ENCODE measurements at places on chromosomes 12 and 14.
A peak's percentile ranks its signal among the peaks of the same experiment; 100 is the strongest.

DNA sequence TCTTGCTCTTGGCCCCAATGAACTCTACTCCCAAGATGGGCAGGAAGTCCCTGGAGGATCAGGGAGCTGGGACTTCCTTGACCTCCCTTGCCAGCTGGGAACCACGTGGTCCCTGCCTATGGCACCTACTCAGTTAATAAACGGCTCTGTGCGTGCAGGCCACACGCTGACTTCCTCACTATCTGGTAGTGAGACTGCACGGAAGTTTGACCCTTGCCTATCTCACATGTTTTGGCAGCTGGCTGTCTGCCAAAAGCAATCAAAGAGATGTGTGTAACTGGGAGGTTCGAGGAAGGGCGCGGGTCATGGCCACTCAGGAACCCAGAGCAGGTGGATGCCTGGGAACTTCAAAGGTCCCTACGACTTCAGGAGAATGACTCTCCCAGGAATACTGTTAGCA, 57.9 kb downstream of the RFLNA start:
- peak; percentile 44 for DNase-seq

DNA sequence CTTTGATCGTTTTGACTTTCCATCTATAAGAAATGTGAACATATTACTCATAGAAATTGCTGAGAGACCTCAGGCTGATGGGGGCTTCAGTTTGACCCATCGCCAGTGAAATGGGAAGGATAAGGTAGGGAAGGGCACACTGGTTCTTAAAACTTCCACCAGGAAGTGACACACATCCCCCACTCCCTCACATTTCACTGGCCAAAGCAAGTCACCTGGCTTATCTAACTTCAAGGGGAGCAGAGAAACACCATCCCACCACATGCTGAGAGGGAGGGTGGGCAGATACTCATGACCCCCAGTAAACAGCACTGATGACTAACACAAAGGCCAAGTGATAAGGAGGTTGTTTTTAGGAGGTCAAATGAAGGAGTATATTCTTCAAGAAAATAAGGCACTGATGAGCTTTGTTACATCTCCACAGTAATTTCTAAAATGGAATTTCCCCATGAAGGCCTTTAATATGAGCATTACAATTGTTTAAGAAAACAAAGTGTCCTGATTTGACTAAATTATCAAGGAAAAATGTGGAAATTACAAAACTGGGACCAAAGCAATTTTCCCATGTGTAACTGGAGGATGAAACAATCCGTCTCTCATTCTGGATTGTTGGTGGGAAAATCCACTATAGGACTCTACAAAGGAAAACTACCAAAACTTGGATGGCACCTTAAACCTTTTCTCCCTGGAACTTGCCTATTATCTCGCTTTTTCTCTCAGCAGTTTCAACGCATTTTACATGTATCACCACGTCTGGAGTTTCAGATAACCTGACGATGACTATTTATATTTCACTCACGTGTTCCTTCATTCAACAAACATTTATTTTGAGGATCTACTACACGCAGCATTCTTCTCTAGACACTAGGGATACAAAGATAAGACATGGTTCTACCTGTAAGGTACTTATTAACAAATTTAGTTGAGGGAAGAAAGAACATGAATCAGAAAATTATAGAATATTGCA, 91.8 kb upstream of the EEA1 start:
- DNase-seq = no peak

DNA sequence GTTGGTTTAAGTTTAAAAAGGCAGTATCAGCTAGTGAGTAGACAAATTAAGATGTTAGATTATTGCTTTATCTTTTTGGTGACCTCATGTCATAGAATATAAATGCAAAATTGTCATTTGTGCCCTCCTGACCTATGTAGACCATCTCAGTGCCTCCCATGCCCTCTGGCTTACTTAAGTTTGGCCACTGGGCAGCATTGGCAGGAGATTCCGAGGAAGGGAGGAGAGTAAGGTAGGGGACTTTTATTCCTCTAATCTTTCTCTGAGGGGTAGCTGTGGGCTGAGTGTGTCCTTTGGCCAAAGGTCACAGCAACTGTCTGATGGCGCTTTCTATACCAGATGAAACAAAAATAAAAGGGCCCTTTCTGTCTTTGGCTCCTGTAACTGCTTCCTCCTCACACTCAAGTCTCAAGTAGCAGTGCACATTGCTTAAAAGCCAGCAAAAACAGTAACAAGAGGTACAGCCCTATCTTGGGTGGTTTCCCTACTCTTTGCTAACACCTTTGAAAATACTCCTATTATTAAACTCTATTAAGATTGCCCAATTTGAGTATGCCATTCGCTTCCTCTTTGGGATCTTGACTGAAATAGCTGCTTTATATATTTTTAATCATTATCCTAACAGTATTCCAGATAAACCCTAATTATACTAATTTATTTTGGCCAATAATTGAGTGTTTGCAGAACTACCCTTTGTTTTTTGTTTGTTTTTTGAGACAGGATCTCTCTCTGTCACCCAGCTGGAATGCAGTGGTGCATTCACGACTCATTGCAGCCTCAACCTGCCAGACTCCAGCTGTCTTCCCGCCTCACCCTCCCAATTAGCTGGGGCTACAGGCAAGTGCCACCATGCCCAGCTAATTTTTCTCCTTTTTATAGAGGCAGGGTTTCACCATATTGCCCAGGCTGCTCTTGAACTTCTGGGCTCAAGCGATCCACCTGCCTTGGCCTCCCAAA, 56.5 kb upstream of the KCNH3 start:
- no peak for DNase-seq

- DNase-seq = no peak
These were observed 2.2 kb downstream of the ZDHHC17 start for GRCh38 chr12:76766161-76766560.

DNA sequence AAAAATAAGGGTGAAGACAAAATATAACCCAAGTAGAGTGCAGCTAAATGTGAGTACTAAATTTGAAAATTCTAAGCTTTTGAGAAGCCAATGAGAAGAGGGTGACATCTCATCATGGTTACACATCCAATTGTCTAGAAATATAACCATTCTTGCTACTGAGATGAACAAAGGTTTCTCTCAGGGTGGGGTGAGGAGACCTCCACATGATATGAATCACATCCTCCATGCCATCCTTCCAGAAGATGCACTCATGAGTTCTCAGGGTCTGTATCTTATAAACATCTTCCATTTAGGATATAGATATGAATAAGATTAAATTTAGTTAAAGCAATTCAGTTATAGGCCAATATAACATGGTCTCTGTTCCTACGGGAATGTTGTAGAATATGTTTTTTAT, 38.9 kb upstream of the E2F7 start:
- DNase-seq = no peak

GRCh38 chr12:33322519-33322918, 117.1 kb downstream of the SYT10 start:
- no peak for DNase-seq

- DNase-seq = no peak
These were observed 9.7 kb downstream of the TNS2 start for GRCh38 chr12:53059434-53060063.

- DNase-seq = no peak
These were observed 78.8 kb upstream of the VRK1 start for GRCh38 chr14:96718407-96718806.

GRCh38 chr14:21734457-21735074, 60.9 kb upstream of the OR4E1 start:
- DNase-seq = no peak

GRCh38 chr14:104373055-104373854, 206.3 kb upstream of the C14orf180 start:
- DNase-seq = no peak

- DNase-seq = no peak
These were observed 2.3 kb downstream of the HMGA2 start for GRCh38 chr12:65826353-65827171.

- no peak for DNase-seq
These were observed 123.6 kb downstream of the SCN8A start for GRCh38 chr12:51714666-51715065.

DNA sequence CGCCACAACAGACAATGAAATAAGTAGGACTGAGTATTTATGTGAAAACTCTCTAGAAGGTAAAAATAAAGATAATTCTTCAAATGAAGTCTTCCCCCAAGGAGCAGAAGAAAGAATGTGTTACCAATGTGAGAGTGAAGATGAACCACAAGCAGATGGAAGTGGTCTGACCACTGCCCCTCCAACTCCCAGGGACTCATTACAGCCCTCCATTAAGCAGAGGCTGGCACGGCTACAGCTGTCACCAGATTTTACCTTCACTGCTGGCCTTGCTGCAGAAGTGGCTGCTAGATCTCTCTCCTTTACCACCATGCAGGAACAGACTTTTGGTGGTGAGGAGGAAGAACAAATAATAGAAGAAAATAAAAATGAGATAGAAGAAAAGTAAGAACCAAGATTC, 82.7 kb downstream of the VEZT start:
- DNase-seq = no peak

- no peak for DNase-seq
These were observed 13.1 kb downstream of the CCDC85C start for GRCh38 chr14:99590746-99591555.

DNA sequence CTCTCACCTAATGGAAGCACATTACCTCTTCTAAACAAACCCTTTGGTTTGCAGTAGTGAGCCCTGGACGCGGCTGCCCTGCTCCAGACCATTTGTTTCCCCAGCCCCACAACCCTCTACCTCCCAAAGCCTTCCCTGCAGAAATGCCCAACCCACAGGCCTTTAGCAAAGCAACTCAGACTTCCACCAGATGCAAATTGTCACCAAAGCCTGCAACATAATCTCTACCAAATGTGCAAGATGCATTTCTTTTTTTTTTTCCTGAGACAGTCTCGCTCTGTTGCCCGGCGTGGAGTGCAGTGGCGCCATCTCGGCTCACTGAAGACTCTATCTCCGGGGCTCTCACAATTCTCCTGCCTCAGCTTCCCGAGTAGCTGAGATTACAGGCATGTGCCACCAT, 56.2 kb downstream of the VWF start:
- no peak for DNase-seq

DNA sequence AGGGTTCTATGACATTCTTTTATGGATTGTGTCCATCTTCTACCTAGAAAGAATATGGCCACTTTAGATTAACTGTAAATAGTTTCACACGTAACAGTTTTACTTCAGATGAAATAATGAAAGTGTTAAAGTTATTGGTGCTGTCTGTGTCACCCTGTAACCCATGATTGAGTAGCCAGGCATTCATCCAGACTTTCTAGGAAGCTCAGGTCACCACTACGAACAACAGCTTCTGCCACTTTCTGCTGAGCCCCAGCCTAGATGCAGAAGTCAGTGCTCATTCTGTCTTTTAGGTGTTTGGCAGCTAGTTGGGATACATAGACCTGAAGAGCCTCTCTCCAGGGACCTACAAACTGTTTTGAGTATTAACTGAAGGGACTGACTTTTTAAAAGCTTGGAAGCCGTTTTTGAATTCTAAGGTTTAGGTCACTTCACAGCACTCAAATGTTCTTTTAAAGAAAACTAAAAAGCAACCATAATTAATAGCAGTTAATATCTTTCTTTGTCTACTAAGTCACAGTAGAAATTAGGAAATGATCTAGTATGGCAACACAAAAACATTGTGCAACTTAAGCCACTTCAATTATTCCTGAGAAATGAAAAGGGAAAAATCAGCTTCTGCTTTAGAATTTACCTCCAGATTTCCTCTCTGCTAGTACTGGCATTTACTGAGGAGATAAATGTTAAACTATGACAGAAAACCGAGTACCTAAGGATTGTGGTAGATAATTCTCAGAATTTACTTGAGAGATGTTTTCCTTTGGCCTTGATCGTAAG, 266.9 kb downstream of the CCDC91 start:
- DNase-seq = no peak

DNA sequence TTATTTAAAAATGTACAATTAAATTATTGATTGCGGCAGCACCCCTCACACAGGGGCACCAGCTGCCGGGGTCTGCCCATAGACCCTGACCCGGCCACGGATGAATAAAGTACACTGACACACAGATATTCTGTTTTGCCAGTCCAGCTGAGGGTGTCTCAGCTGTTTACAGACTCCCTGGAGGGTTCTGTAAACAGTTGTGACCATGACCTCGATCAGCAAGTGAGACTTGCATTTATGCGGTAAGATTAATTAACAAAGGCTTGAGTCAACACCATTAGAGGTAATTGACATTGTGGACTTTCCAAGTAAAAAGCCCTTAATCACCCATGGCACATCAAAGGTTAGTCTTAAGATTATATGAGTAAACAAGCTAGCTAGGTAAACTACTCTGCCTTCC, 94.3 kb downstream of the FUT8 start:
- peak; percentile 25 for DNase-seq

GRCh38 chr12:6792522-6793201, 3.3 kb downstream of the CD4 start:
- DNase-seq = no peak

GRCh38 chr12:44827832-44828438, 48.2 kb downstream of the NELL2 start:
- no peak for DNase-seq

Measured in NCI-H510A (cell line).